Ascending aorta (tissue), 2 donors: ENCODE measurements at places on chromosomes 12 and 14.

- peak; percentile 97 for DNase-seq
- H3K4me1 ChIP-seq: peaks cover 36% of the 10 kb centered on the region
- H3K27ac ChIP-seq: peak within 1 kb of the TSS; percentile 99
- H3K4me3 ChIP-seq: peak within 1 kb of the TSS; percentile 80
These were observed at the start of gene CD63 for GRCh38 chr12:55728939-55729818. CD63 (minus strand) TSS chr12:55729009; CDS start chr12:55728341, 668 bp downstream.

DNA sequence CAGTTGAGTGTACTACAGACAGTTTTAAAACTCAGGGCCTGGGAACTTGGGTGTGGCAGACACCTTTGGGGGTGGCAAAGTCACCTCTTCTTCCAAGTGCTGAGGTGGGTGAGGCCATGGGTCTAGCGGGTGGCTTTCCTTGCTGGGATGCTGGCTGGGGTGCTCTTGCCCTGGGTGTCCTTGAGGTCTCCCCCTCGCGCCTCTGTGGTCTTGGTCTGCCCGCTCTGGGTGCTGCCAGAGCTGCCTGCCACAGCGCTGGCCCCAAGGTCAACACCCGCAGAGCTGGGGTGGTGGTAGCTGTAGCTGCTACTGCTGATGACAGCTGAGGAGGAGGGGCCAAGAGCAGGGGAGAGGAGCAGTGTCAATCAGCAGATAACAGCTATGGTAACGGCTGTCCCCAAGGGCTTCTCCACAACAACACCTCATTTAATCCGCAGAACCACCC is 6.8 kb downstream of the KRT74 start:
- no peak overlapping the region for H3K27ac ChIP-seq
- no peak overlapping the region for H3K4me3 ChIP-seq
- H3K27me3 ChIP-seq: no peaks in the 10 kb centered on the region
- no peaks in the 10 kb centered on the region for H3K4me1 ChIP-seq
- H3K36me3 ChIP-seq: no peaks in the 10 kb centered on the region

- DNase-seq: no peak
- H3K27me3 ChIP-seq: peaks cover 6% of the 10 kb centered on the region
- H3K27ac ChIP-seq: no peak overlapping the region
- no peaks in the 10 kb centered on the region for H3K36me3 ChIP-seq
- no peak overlapping the region for H3K4me3 ChIP-seq
These were observed 8.3 kb upstream of the MYL2 start for GRCh38 chr12:110928700-110929099.

- no peak overlapping the region for H3K4me3 ChIP-seq
- H3K27me3 ChIP-seq: no peaks in the 10 kb centered on the region
- DNase-seq: no peak
- H3K27ac ChIP-seq: no peak overlapping the region
These were observed 12.7 kb downstream of the SAMD4A start for GRCh38 chr14:54579621-54580020.

DNA sequence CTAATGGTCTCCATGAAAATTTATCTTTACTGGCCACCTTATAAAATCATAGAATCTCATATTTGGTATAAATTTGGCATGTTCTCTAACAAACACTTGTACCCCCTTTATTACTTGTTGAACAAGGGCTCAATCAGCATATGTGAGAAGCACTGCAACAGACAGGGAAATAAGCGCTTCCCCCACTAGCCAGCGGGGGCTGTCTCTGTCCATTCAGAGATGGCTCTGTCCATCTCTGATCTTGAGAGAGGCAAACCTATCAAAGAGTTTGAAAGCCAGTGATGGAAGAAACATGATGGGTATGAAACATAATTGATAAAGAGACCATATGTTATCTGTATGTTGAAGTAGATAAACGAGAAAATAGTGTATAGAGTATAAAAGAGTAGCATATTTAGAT is 326.8 kb downstream of the PDZRN4 start:
- no peaks in the 10 kb centered on the region for H3K36me3 ChIP-seq
- no peaks in the 10 kb centered on the region for H3K27me3 ChIP-seq
- H3K4me1 ChIP-seq: no peaks in the 10 kb centered on the region

DNA sequence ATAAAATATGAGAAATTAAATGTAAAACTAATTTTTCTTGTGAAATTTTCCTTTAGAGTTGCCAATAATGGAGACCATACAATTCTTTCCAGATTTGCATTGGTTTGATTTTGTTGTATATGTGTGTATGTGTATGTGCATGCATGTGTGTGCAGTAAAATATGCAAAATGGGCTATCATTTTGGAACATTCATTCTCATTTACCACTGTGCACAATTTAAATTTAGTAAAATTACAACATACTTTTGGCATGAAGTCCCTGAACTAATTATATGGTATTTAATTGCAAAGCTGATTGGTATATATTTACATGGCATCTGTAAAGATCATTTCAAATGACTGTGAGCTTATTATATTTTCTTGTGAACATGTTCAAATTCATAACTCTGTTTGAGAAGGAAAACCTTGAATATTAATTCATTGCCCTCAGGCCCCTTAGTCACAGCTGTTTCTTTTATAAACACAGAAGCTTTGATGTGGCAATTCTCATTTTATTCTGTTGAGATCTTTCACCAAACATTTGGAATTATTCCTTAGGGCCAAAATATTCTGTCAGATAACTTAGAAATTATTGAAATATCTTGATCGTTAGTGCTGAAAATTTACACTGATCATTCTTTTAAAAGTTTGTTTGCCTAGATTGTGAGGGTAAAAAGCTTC is 17.6 kb downstream of the KERA start:
- H3K4me1 ChIP-seq: no peaks in the 10 kb centered on the region
- H3K27ac ChIP-seq: no peak overlapping the region
- H3K36me3 ChIP-seq: no peaks in the 10 kb centered on the region
- no peak overlapping the region for H3K4me3 ChIP-seq
- no peak for DNase-seq

DNA sequence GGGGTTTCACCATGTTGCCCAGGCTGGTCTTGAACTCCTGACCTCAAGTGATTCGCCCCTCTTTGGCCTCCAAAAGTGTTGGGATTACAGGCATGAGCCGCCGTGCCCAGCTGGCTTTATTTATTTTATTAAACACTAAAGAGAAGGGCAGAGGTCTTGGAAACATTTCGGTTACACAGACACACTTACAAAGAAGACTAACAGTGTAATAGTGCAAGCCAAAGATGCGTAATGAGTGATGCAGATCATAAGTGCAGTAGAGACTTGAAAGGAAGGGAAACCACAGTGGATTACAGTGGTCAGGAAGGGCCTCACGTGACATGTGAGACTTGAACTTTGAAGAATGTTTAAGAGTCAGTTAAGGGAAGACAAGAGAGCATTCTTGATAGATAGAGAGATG is 33.9 kb upstream of the CDK17 start:
- no peak overlapping the region for H3K4me3 ChIP-seq
- H3K4me1 ChIP-seq: no peaks in the 10 kb centered on the region
- no peaks in the 10 kb centered on the region for H3K27me3 ChIP-seq
- H3K36me3 ChIP-seq: no peaks in the 10 kb centered on the region
- no peak overlapping the region for H3K27ac ChIP-seq

DNA sequence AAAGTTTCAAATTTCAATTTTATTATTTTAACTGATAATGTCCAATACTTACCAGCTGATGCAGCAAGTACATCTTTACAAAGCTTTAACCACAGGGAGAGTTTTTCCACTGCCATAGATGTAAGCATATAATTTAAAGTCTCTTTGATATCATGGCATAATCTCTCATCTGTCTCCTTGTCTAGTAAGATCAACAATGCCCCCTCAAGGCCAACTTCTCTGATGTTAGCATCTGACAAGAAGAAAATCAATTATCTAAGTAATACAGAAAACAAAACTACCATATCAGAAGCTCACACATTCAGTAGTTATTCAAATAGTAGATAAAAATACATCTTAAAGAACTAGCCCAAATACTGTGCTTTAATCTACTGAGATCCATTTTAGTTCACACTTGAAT is 94.2 kb downstream of the HEATR5A start:
- H3K27me3 ChIP-seq: no peaks in the 10 kb centered on the region
- H3K4me3 ChIP-seq: no peak overlapping the region
- no peak overlapping the region for H3K27ac ChIP-seq
- H3K4me1 ChIP-seq: peaks cover 1% of the 10 kb centered on the region
- DNase-seq: no peak

DNA sequence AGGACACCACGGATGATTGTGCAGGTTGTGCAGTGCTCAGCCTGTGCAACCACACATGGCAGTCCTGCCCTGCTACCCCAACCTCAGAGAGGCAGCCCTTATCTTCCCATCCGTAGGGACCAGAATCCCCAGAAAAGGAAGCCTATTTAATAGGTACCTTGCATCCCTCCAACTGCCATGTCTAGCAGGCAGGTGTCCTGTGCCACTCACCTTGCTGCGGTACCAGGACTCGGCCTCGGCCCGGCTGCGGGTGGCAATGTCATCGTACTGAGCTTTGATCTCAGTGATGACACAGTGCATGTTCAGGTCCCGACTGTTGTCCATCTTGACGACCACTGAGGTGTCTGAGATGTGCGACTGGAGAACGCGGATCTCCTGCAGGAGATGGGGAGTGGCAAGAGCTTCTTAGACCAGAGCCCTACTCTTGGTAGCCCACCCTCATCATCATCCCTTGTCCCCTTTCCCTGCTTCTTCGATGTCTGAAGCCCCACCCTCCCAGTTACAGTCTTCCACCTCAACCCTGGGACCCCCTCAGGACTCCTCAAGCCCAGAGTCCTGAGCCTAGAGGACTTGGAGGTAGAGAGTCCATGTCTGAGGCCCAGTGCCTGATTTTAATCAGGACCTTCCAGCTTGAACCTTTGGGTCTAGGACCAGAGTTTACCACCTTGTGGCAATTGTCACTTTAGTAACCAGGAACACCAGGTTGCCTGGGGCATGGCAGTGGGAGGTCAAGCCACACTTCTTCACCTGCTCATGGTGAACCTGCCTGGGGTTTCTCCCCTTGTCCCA is 20.5 kb downstream of the KRT7 start:
- no peak overlapping the region for H3K4me3 ChIP-seq
- no peak overlapping the region for H3K27ac ChIP-seq
- peaks cover 7% of the 10 kb centered on the region for H3K4me1 ChIP-seq

DNA sequence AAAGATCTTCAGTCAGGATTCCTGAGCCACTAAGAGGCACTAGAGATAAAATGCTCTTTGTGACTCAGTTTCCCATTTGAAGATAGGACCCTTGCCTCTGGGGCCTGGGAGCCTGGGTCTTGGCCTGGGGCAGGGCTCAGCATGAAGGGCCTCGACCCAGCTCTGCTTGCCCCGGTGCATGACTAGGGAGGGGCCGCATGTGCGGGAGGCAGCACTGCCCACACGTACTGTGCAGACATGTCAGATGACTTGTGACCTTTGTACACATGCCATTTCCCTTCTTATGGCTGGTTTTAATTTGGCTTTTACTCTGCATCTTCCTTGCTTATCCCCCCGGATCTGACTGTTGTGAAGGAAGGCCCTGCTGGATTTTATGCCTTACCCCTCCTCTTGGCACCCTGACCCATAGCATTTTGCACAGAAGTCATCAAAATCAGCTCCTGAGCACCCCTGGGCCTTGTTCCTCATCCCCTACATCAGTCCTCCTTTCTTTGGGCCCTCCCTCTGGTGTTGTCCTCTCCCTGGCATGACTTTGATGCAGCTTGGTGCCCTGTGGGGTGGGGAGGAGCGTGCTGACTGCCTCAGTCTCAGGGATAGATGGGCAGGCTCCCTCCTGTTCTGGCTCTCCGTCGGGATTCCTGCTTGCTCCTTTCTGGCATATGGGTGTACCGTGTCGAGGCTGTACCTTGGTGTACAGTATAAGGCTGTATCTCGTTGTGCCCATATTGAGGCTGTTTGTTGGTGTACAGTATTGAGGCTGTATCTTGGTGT is 4.4 kb downstream of the CLSTN3 start:
- no peak for DNase-seq
- H3K4me1 ChIP-seq: peaks cover 1% of the 10 kb centered on the region
- H3K27ac ChIP-seq: no peak overlapping the region
- H3K4me3 ChIP-seq: no peak overlapping the region
- peaks cover 15% of the 10 kb centered on the region for H3K36me3 ChIP-seq

- H3K27ac ChIP-seq: no peak overlapping the region
- H3K4me3 ChIP-seq: no peak overlapping the region
- no peaks in the 10 kb centered on the region for H3K36me3 ChIP-seq
- DNase-seq: no peak
- H3K27me3 ChIP-seq: no peaks in the 10 kb centered on the region
These were observed 270.0 kb upstream of the NAV3 start for GRCh38 chr12:77560714-77561113.

DNA sequence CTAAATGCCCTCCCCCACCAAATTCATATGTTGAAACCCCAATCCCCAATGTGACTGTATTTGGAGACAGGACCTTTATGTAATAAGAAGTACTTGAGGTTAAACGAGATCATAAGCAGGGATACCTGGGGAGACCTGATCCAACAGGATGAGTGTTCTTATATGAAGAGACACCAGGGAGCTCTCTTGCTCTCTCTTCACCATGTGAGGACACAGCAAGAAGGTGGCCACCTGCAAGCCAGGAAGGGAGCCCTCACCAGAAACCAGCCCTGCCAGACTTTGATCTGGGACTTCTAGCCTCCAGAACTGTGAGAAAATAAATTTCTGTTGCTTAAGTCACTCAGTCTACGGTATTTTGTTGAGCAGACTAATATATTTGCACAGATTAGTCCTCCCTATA is 113.6 kb downstream of the NUAK1 start:
- H3K27ac ChIP-seq: no peak overlapping the region
- no peak overlapping the region for H3K4me3 ChIP-seq
- no peaks in the 10 kb centered on the region for H3K4me1 ChIP-seq
- H3K36me3 ChIP-seq: no peaks in the 10 kb centered on the region
- DNase-seq: no peak

- H3K4me1 ChIP-seq: no peaks in the 10 kb centered on the region
- no peaks in the 10 kb centered on the region for H3K27me3 ChIP-seq
- no peak for DNase-seq
- no peaks in the 10 kb centered on the region for H3K36me3 ChIP-seq
- H3K27ac ChIP-seq: no peak overlapping the region
- H3K4me3 ChIP-seq: no peak overlapping the region
These were observed 26.5 kb downstream of the KRT80 start for GRCh38 chr12:52165096-52165855.

DNA sequence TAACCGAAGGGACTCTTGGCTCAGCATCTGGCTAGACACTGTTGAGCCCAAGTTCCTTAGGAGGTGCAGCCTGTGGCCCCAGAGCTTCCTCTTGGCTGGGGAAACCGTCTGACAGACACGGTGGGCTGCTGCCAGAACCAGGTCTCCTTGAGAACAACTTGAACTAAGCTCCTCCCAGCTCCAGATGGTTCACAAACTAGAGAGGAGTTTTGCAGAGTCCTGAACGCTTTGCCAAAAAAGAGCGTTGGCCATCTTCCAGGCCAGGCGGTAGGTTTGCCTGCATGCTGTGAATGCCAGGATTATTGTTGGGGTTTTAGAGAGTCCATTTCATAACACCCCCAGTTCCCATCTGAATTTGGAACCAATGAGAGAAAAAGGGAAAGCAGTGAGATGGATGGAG is 399.8 kb downstream of the RGS6 start:
- no peak overlapping the region for H3K4me3 ChIP-seq
- no peaks in the 10 kb centered on the region for H3K27me3 ChIP-seq
- no peak overlapping the region for H3K27ac ChIP-seq

DNA sequence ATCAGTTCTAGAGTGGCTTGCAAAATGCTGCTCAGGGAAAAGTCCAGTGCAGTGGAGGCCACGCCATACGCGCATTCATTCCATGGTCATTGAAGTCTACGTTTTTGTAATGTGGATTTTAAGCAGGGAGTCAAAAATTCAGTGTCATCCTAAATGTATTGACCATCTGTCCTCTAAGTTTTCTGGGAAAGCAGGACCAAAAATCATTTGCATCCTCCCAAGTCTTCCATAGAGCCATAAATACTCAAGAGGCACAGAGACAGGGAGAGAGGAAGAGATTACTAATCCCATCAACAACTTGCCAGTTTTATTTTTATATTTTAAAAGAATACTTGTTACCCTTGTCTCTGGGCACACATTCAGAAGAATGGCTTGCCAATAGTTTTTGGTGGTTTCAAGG is 36.9 kb downstream of the RHOJ start:
- peak overlapping the region; percentile 35 for H3K27ac ChIP-seq
- DNase-seq: no peak
- H3K27me3 ChIP-seq: no peaks in the 10 kb centered on the region
- H3K4me3 ChIP-seq: no peak overlapping the region
- no peaks in the 10 kb centered on the region for H3K36me3 ChIP-seq
